Stimulated activated CD8-positive, alpha-beta memory T cell treated with anti-CD3 and anti-CD28 coated beads, Interleukin-15, amount 100 ng/mL, for 24 hours (primary cell): ENCODE measurements at places on chromosomes 7 and 10.
A peak's percentile ranks its signal among the peaks of the same experiment; 100 is the strongest.

GRCh38 chr10:79070081-79070605 is 1.4 kb downstream of the ZMIZ1 start:
- DNase-seq: no peak

GRCh38 chr10:24873281-24873683 is 79.1 kb downstream of the PRTFDC1 start:
- DNase-seq: no peak

- no peak for DNase-seq
Observed at GRCh38 chr10:69425511-69426298, 9.0 kb upstream of the TACR2 start.

GRCh38 chr7:14125998-14126397 is 136.5 kb upstream of the ETV1 start:
- no peak for DNase-seq

GRCh38 chr7:82507976-82508677 is 64.5 kb upstream of the CACNA2D1 start:
- no peak for DNase-seq

GRCh38 chr7:111012799-111013675 is 77.9 kb upstream of the LRRN3 start:
- DNase-seq: no peak

DNA sequence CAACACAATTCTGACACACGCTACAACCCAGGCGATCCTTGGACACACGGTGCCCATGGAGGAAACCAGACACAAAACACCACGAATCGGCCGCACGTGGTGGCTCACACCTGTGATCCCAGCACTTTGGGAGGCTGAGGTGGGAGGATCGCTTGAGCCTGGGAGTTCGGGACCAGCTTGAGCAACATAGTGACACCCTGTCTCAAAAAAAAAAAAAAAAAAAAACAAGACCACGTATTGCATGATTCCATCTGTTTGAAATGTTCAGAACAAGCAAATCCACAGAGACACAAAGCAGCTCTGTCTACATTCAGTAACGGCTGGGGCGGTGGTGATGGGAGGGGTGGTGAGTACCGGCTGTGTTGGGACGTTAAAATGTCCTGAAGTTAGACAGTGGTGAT is 25.2 kb downstream of the ADAP1 start:
- no peak for DNase-seq

- no peak for DNase-seq
Observed at GRCh38 chr10:117667831-117668230, 125.3 kb downstream of the EMX2 start.

DNA sequence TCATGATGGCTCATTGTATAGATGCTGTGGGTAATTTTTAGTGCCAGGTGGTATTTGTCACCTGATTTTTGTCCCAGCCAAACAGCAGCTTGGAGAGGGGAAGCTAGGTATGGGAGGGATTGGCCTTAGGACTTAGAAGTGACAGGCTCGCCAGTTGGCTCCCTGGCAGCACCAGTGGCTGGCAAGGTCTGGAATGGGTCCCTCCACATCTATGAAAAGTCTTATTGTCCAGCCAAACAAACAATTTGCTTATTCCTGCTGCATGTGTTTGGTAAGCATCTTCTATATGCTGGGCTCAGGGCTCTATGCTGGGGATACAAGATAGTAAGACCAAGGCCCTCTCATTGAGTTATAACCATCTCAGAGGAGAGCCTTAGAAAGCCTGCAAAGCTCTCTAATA is 42.5 kb downstream of the SORCS3 start:
- no peak for DNase-seq

GRCh38 chr7:107045195-107045960 is 873 bp downstream of the PRKAR2B start:
- DNase-seq: no peak

DNA sequence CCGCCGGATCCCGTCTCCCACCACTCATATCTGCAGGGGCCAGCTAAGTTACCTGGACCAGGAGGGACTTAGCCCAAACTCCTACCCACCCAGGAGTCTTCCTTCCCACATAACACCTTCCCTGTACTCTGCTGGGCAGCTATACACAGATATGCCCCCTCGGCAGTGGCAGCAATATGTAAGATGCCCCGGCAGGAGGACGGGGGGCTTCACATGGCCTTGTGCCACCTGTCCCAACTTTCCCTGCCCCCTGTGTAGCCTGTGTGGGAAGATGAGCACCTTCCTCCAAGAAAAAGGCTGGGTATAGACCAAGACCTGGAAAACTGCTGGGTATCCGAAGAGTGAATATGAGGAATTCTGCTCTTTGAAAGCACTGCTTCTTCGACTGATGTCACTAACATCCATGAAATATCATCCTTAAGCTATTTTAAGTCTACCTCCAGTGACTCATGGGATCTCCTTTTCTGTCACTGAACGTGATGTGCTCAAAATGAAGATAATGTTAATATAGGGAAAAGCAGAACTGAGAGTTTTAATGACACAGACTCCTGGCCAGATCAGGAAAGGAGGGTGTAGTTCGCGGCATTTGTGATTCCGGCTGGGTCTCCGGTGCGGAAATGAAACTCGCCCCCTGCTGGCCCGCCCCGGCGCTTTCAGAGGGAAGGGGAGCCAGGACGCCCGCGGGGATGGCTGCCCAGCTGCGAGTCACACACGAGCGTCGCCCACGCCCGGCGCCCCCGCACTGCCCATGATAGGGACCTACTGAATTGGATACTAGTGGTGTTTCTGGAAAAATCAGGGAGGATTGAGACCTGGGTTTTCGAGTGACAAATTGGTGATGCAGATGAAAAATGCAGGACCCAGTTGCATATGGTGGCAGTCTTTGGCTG is 256.9 kb upstream of the NFE2L3 start:
- peak; percentile 28 for DNase-seq

- no peak for DNase-seq
Observed at GRCh38 chr7:129739427-129739826, 127.9 kb downstream of the NRF1 start.

DNA sequence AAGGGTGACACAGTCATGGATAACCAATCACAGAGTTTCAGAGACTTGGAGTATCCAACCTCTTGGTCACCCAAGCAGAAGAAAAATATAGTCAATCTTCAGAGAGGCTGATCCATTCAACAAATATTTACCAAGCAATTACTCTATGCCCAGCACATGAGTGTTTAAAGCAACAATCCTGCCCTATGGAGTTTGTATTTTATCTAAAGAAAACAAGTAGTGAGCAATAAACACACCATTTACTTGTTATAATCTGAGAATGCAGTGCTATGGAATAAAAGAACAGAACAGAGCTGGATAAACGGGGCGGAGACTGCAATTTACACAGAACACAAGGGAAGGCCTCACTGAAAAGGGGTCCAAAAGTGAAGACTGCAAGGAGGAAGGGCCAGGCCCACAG is 63.8 kb downstream of the GRB10 start:
- DNase-seq: no peak

DNA sequence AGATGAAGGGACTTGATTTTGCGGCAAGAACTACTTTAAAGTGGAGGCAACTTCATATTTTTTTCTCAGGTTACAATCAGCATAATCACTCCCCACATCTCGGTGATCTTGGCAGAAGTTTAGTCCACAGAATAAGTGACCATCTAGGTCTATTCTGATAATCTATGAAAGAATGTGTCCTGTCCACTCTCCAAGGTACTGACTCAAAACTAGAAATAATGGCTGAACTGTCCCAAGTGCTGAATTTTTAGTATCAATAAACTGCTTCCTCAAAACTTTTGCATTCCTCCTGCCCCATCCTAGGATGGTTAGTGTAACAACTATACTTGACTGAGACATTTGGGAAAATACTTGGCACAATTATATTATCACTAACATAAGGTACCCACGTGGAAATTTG is 10.9 kb upstream of the CHRM2 start:
- DNase-seq: no peak

DNA sequence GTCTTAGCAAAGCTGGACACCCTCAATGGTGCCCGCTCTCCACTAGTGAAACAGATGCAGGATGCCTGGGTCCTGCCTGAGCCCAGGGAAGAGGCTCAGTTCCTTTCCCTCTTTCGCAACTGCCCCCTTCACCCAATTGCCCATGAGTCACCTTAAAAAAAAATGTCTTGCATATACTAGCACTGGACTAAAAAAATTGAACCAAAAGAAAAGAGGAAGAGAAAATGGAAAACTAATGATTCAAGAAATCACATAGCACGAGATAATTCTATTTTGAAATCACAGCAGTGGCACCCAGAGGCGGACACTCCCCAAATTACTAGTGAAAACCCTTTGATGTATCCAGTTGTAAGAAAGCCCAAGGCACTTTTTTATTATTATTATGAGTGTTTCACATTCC is 972.5 kb downstream of the LRMDA start:
- DNase-seq: no peak

- no peak for DNase-seq
Observed at GRCh38 chr10:111079781-111080180, 3.0 kb downstream of the ADRA2A start.

DNA sequence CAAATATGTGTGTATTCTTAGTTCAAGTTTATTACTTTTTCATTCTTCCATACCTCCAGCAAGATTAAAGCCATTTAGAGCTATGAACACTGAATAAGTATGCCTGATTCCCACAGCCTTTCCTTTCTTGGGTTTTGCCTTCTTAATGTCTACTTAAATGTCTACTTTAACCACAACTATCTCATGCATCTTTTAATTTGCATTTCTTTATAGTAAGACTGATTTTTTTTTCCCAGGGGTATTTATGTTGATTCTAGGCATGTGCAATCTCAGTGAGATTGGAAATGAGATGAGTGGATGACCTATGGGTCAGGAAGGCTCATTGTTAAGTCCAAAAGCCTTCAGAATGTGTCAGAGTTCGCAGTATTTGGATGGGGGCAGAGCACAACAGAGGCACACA is 3.6 kb downstream of the PCBD1 start:
- no peak for DNase-seq

DNA sequence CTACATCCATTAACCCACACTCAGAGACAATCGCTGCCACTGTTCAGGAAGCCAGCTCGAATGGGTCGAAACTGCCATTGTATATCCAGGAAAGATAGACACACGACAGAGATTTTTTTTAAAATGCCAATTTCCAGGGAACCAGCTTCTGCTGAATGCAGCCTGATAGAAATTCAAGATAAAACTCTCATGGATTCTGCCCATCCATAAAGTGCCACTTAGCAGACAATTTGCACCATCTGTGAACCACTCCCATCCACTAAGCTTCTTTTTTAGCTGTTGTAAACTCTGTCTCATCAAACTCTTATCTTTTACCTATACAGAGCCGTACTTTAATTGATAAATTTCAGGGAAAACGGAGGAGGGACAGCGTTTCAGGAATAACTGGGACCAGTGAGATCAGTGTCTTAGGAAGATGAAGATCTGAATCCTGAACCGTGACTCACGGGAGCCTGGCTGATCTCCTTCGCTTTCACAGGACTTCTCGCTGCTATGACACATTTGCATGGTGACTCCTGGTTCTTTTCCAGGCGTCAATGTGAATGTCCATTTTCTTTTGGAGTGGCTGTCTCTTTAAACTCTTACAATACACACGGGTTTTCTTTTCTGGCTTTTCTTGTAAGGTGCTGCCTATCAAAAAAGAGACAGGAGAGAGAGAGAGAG is 103.4 kb downstream of the FAM204A start:
- no peak for DNase-seq

GRCh38 chr10:6721480-6721879 is 141.4 kb upstream of the PRKCQ start:
- DNase-seq: no peak

GRCh38 chr7:7681191-7681935 is 37.0 kb downstream of the RPA3 start:
- no peak for DNase-seq

GRCh38 chr10:78449554-78449953 is 415.9 kb downstream of the RPS24 start:
- no peak for DNase-seq

GRCh38 chr10:124325633-124325914 is 93.1 kb downstream of the OAT start:
- no peak for DNase-seq

DNA sequence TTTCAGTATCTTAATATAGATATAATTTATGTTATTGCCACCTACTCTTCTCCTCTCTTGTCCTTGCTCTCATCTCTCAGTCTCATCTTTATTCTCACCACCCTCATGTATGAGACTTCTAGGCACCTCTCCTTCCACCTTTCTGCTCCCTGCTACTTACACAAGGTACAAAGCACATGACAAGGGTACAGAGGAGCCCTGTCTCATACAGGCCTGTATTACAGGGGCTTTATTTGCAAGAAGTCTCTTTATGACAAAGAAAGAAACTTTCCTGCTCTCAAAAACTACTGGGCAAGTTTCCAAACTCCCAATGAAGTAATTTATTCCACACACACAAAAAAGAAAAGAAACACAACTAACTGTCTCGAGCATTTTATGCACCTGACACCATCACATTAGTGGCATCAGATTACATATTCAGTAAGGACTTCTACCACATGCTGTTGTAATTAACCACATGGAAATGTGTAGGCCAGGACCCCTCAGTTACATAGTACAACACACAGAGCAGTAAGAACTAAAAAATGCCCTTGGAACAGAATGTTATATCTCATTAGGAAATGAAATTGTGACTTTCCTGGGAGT is 253.1 kb downstream of the FZD1 start:
- no peak for DNase-seq

GRCh38 chr10:98570834-98571233 is 124.1 kb upstream of the HPS1 start:
- no peak for DNase-seq

- no peak for DNase-seq
Observed at GRCh38 chr10:133557381-133557780, 8.0 kb downstream of the SYCE1 start.

DNA sequence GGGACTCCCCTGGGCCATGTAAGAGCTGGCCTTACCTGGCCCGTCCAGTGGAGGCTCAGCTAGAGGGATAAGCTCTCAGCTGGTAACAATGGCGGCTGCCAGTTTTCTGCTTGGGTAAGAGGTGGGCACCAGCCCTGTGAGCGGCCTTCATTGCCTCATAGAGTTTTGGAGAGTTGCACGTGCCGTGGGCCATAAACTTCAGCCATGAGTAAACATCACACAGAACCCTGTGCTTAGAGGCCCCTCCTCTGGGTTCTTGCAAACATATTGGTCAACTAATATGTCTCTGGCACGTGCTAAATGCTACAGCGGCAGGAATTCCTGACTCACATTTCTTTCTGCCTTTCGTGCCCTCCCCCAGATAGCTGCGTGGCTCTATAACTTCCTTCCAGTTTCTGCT is 103.9 kb upstream of the LEP start:
- DNase-seq: no peak
